ENCODE measurements at places on chromosomes 7 and 10.

- no peak for DNase-seq
Measured at GRCh38 chr7:82726038-82726800, 282.6 kb upstream of the CACNA2D1 start.

DNA sequence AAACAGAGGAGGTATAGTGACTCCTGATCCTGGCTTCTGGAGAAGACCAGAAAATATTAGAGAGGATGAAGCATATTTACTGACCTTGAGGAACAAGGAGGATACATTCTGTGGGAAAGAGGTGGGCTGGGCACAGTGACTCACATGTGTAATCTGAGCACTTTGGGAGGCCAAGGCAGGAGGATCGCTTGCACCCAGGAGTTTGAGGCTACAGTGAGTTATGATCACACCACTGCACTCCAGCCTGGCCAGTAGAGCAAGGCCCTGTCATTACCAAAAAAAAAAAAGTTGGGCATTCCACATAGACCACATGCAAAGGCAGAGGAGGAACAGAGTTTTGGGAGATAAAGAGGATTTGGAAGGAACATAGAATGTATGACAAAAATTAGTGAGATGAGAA, 4.4 kb upstream of the ACBD5 start:
- DNase-seq = no peak

- DNase-seq = no peak
Measured at GRCh38 chr7:140005341-140005740, 57.4 kb downstream of the PARP12 start.

- no peak for DNase-seq
Measured at GRCh38 chr7:130182990-130183389, 22.2 kb downstream of the TMEM209 start.

GRCh38 chr10:124145109-124145870, 51.9 kb upstream of the CHST15 start:
- peak; percentile 73 for DNase-seq

DNA sequence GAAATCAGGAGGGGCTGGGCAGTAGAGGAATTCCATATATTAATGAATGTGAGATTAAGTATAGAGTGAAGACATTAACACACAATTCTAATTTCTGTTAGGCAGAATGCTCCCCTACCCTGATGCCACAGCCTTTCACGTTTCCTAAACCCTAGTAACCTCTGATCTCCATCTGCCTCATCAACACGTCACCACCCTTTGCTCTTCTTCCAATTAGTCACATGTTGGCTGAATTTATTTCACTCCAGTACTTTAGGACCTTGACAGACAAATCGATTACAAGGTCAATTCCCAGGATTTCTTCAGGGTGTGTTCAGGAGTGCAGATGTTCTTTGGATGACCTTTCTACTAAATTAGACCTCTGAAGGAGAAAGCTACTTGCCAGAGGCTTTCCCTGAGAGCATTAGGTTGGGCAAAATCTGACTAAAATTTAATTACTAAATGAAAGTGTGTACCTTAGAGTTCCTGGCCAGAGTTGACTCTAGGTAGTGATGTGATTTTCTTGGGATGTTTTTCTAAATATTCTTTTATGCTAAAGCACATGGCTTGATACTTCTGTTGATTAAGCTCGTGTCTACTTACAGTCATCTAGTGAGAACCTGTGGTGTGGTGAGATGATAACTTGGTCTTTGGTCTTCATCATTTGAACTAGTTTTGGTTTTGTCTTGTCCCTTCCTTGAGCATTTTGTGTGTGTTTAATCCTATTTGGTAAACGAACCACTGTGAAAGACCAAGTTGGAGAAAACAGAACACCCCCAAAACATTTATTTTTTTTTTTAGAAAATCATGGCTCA, 12.7 kb downstream of the AGR2 start:
- DNase-seq = no peak

DNA sequence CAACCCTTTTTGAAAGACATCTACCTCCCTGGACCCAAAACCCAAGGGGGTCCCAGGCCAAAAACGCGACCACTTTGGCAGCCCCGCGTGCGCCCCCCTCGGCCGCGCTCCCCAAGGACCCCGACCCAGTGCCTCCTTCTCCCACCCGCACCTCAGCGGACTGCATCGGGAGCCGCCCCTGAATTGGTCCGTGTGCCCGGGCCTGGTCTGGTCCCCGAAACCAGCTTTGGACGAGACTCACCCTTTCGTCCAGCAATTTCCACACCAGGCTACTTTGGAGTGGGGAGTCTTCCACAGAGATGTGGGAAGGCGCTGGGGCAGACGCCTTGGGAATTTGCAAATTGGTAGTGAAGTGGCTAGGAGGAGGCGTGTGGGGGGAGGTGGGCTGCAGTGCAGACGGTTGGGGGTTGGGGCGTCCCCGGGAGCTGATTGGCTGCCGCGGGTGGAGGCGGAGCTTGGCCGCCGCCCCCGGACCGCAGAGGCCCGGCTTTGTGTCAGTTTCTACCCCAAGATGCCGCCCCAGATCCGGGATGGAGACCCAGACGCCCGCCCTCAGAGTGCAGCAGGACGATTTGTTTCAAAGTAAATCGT, 16.9 kb downstream of the TCAF1 start:
- DNase-seq = no peak

DNA sequence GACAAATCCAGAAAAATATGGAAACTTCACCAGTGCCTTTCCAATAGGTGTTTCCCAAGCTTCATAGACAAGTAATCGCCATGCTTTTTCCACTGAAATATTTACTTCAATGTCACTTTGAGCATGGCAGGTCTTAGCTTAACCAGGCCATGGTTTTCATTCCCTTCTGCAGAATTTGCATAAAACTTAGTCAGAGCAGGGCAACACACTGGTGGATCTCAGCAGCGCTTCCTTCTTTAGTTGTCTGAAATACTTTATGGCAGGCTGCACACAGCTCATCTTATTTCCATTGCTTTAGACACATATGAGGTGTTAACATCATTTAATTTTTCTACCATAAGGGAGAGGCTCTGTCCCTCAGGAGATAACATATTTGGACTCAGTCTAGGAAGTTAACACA, 102.9 kb upstream of the AHR start:
- no peak for DNase-seq

DNA sequence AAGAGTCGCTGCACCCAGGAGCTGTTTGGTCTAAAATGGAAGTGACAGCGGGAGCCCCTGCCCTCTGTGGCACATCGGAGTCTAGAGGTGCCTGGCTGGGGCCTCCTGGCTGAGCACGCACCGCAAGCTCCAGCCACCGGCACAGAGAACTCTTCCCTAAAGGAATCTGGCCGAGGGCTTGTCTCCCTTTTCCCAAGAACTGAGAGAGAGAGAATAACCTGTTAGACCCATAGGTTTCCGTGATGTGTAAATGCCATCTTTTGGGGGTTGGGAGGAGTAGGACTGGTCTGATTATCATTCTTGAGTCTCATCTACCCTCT, 47.3 kb downstream of the PROSER2 start:
- no peak for DNase-seq

DNA sequence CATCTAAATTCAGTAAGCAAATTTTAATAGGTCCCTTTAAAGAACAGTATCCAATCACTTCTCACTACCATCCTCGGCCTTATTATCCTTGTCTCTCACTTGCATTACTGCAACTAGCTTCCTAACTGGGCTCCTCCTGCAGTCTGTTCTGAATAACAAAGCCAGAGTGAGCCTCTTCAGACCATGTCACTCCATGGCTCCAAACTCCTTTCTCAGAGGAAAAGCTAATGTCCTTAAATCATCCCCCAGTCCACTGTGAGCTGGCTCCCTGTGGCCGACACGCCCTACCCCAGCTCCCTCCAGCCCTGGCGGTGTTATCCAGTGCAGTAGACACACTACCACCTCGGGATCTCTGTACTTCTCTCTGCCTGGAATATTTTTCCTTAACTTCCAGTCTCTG, 80.0 kb downstream of the EPC1 start:
- no peak for DNase-seq

GRCh38 chr7:43727494-43727893, 1.8 kb downstream of the COA1 start:
- no peak for DNase-seq

DNA sequence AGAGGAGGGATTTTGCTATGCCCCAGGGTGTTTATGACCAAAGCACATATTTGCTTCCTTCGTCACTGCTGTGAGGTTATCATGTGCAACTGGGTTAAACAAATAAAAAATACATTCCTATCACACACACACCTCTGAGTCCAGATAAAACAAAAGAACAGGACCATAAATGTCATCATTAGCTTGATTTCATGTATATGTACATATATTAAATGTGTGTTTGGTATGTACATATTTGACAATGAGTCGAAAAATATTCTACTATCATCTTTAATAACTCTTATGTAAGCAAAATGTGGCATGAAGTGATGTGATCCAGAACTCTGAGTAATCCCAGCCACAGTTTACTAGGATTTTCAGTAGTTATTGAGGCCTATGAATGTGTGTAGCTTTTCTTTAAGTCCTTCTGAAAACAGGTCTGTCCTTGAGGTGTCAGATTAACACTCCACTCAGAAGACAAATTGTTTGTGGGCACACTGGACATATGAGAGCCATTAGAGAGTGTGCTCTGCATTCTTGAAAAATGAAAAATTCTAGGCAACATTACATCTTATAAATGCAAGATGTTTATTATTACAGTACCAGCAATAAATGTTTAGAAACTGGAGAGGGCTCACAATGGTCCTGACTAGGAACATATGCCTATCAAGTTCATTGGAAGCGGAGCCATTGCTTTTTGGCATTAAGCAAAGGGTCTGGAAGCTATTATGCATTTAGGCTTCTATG, 335.1 kb upstream of the SEMA3A start:
- no peak for DNase-seq

DNA sequence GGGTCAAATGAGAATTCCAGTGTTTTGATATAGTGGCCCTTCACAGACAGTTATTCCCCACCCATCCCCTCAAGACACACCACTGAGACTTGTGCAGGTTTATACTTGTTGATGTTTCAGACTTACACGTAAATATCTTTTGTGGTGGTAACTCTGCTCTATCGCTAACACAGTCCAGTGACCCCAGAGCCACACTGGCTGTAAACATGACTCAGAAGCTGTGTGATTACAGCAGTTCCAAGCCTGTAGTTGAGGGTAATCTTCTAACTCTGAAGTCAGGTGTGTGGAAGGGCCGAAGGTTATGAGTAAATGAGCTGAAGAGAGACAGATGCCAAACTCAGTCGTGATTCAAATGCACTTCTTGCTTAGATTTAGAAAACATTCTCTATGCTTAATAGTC, 19.4 kb downstream of the NOBOX start:
- DNase-seq = no peak

Data from upper lobe of right lung (tissue), 1 donor.